IPS-NIHi11 (cell line): ENCODE measurements at places on chromosomes 2 and 18.

DNA sequence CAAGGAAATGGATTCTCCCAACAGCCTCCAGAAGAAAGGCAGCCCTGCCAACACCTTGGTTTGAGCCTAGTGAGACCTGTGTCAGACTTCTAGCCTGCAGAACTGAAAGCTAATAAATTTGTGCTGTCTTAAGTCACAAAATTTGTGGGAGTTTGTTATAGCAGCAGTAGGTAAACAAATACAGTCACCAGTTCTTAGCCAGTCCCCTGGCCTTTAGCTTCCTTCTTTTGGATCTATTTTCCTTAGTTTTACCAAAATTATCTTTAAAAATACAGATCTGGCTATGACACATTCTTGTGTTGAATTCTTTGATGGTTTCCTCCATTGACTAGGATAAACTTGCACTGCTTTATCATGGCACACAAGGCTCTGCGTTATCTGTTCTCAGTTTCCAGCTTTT is 697.9 kb upstream of the FANCL start:
- DNase-seq = no peak

DNA sequence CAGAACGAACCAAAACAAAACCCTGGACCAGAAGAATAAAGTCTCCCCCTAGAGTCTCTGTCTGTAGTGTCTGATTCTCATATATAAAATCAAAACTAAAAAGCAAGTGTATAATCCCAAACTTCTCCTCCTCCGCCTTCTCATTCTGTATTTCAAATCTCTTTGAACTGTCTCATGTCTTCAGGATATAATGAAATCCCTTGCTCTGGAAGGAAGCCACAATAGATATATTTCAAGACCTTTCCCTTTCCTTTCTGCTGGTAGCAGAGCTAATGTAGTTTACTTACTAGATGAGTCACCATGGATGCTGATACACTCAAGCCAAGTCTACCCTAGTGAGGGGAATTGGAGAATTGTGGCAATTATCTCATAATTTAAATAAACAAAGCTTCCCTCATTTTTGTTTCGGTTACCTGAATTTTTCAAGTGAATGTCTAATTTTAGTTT is 33.5 kb upstream of the CCDC93 start:
- no peak for DNase-seq

- DNase-seq = no peak
Measured at GRCh38 chr2:235614176-235614860, 120.5 kb downstream of the AGAP1 start.

DNA sequence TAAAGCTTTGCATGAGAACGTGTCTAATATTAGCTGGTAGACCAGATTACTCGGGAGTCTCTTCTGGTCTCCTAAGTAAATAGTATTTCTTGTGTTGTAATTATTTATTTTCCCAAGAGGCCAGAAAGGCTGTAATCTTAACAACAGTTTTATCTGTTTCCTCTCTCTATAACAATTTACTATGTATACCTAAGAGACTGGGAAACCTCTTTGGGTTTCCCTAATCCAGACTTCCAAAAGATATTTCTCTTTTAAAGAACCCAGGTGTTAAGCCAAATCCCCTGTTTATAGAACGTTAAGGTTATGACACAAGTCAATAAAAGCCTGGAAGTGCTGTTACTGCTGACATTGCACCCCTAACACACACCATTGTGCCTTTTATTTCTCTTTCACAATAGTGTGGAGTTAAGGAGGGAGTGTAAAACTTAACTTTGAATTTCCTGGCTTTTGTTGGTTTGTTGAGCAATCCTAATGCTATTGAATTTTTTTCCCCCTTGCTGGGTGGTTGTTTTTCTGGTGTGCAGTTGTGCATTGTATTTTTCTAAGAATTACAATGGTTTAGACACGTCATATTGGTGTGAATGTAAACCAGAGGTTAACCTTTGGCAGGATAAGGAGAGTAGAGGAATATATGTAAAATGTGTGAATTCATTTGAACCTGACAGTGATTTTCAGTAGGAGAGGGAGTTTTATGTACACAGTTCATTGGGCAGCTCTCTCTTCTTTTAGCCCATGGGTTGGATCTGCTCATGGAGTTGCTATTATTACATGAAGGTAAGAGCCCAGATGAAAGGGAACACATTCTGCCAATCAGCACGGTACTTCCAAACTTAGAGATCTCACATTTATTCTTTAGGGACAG is 192.8 kb downstream of the MTX2 start:
- no peak for DNase-seq

DNA sequence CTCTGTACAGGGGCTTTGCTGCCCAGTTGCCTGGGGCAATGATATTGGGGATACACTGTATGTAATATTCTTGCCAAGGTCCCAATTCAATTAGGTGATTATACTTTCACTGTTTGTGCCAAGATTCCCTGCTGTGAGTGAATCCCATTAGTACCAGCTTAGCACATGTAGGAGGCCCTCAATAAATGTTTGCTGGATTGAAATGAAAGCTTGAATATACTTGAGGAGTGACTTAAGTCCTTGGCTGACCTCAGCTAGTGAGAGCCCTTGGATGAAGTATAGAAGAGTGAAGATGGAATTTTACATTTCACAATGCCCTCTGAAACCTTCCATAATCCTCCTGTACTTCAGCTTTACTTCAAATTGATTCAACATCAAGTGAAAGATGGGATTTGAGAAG is 102.9 kb downstream of the GATA6 start:
- DNase-seq = no peak

DNA sequence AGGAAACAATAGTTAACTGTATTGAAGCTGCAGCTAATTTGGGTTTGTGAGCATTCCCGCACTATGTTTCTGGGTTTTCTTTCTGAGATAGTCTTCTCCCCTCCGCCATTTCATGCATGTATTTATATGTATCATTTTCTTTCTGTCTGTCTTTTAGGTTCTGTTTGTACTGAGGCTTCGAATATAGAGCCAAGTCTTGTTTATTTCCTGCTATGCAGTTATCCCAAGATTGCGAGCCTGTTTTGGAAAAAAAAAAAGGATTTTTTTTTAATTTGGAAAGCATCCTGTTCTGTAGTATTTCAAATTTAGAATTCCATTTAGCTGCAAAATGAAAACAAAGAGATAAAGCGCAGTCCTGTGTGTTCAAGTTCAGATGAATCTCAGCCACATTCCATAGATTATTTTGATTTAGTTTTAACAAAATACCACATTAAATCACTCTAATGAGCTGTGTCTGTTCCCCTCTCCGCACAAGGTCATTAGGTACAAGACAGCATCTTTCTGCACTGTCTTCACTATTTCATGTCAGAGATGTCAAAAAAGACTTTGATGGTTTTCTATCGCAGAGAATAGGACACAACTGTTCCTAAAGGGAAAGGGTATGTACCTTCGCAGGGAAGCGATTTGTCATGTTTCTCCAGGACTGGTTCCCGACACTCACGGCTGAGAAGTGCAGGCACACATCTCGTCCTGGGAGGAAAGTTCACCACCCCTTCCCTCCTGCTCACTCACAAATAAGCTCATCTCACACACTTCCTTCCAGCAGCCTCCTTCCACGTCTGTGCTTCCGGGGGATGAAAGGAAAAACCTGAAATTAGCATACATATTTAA is 443.4 kb downstream of the ZNF516 start:
- no peak for DNase-seq

DNA sequence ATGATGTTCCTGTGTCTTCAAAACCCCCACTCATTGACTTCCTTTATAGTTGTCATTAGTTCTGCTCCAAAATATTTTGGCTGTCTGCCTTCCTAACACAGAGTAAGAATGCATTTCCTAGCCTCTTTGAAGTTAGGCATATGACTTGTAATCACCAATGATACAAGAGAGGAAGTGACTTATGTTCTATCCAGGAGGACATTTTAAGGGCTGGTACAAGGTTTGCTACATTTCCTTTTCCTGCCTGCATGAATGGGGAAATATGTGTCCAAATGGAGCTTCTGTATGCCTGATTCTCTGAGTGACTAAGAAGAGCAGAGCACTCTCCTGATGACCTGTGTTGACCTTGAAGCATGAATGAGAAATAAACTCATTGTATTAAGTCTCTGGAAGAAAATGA is 115.1 kb downstream of the PLCL1 start:
- DNase-seq = no peak
